Foreskin keratinocyte (primary cell): ENCODE measurements at places on chromosomes 16 and 17. TPM values are rescaled to one million over a fixed set of nuclear protein-coding genes. Genes with fewer than 3 reads are reported as not detected.

DNA sequence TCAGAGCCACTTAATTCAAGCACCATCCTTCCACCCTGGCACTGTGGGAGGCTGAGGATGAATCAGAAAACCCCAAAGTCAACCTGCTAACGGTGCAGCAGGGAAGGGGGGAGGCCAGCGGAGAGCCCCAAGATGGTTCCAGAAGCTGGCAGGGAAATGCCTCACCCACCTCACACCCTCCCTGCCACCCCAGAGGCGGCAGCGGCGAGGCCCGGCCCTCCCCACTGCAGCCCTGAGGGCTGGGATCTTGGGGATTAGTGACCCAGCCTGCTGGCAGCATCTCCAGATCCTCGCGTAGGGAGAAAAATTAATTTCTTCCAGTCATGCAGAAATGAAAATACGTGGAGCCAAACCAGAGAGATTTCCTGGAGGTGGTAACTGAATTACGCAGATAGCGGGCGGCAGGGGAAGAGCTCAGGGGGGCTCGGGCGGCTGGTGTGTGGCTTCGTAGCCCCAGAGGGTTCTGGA is 38.2 kb downstream of the CBFA2T3 start:
- no peak for DNase-seq

Gene CD300A
- polyA plus RNA-seq, result not detected in 2 replicates

DNA sequence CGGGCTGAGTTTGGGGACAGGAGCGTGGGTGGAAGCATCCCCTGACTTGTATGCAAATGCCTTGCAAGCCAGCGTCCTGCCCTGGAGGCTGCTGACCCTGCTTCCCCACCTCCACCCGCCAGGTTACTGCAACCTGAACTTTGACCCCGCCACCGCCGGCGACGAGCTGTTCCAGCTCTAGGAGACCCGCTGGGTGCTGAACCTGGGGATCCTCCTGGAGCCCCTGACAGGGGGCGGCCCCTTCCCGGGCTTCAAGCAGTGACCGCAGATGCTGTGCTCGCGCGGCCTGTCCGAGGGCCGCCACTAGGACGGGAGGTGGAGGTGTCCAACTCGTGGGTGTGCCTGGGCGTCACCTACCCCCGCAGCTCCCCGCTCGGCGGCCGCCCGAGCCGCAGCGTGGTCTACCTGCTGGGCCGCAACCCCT is 10.7 kb upstream of the SLC16A5 start:
- no peak for DNase-seq

Gene TMEM100
- 0.16 and 0.23 TPM in 2 replicates for polyA plus RNA-seq

Gene DOC2A
- polyA plus RNA-seq, result 0.32 and 0.66 TPM in 2 replicates

DNA sequence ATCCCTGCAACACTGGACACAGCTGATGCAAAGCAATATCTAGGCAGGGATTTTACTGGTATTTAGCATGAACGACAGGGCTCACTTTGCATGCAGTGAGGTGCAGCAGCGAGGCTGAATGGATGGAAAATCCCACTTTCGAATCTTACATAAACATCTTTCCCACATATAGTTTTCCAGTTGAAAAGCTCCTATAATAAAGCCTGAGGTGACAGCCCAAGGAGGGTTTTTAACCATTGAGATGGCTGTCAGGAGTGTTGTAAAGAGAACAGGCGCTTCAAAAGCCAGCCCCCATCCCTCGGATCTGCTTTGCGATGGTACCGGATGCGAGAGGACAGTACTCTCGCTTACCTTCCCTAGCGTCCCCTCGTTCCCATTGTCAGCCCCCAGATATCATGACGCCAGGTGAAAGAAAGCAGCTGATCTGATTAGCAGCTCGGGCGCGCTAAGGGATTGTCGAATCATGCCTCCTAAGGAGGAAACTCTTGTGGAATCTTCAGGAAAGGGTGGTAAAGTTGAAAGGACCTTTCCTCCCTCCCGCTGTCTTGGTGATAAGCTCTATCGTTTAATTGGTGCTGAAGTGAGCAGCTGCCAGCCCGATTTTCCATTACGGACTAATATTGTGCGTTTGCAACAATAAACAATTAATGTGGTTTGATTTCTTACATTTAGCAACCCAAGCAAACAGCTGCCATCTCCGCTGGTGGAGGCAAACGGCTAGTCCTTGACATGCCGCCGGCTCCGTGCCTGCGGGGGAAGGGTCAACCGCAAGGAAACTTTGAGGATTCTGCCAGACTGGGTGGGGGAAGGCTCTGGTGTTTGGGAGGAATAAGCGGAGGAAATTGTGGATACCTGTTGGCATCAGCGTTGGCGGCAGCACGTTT is 1.8 kb downstream of the CDH8 start:
- peak; percentile 14 for DNase-seq

- DNase-seq, result no peak
Measured at GRCh38 chr16:61421111-61421510, 615.1 kb downstream of the CDH8 start.

GRCh38 chr17:76086384-76086783 is 7.4 kb downstream of the ZACN start:
- DNase-seq, result no peak

DNA sequence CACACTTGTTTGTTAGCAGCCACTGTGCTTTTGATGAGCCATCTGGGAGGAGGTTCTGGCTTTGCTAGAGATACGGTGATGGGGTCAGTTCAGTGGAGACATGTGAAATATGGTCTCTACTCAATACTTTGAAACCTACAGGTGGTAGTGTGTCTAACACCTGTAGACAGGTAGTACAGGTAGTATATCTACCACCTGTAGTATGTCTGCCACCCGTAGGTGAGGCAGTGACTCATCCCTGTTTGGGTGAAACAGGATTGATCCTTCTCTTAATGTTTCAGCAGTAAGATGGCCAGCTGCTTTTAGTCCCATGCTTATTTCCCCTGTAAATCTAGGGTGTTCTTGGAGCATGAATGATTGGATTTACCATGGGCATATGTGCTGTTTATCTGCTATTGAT is 240.8 kb downstream of the SNX29 start:
- DNase-seq, result no peak

DNA sequence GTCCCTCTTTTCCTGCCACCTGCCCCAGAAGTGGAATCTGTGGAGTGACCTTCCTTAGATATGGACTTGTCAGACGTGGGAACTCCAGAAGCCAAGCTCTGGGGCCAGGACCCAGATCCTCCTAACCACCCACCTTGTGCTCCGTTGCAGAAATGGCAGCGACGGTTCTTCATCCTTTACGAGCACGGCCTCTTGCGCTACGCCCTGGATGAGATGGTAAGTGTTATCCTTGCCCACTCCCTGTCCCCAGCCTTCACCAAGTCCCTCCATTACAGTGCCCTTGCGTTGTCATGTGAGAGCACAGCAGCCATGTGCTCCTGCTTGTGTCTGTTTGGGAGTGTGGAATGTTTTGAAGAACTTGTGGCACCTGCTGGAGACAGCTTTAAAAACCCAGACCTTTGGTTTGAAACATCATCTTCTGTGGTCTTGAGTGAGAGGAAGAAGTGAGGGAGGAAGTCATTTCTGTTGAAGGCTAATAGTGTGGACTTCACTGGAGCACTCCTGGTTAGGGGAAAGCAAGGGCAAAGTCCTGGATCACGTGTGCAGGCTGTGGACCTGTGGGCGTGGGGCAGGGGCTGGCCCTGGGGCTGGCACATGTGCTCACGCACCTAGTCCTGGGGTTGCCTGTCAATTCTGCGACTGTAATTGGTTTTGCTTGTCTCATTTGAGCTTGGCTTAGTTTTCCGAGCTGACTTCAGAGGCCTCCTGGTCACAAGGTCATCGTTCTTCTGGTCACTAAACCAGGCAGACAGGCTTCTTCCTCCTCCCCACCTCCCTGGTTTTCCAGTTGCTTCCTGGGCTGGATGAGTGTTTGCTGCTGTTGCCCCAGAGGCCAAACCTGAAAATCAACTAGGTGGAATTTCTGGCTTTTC is 35.8 kb downstream of the MPRIP start:
- DNase-seq, result no peak

- DNase-seq, result no peak
Measured at GRCh38 chr16:58723109-58723508, 11.0 kb downstream of the GOT2 start.

GRCh38 chr17:29825604-29826003 is 104.4 kb downstream of the SSH2 start:
- no peak for DNase-seq

- DNase-seq, result peak; percentile 27
Measured at GRCh38 chr16:13866073-13866472, 53.9 kb upstream of the ERCC4 start.

DNA sequence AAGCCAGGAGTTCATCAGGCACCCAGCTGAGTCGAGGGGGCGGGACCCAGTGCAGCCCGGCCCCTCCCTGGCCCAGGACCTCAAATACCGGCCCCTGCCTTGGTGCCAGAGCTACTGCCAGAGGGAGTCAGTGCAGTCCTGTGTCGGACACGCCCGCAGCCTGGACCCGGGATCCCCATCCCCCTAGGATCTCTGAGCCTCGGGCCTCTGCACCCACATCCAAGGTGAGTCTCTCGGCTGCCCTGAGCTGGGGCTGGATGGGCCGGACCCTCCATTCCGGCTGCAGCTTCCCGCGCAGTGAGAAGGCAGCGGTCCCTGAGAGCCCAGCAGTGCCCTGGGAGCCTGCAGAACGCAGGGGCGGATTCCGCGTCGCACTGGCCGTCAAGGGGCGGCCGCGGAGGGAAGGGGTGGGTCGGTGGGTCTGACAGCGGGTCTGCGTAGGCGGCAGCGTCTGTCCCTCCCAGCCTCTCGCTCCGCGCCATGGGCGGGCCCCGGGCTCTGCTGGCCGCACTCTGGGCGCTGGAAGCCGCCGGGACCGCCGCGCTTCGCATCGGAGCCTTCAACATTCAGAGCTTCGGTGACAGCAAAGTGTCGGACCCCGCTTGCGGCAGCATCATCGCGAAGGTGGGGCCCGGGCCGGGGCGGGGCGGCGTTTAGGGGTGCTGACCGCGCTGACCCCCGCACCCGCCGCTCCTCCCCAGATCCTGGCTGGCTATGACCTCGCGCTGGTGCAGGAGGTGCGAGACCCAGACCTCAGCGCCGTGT is at the start of gene DNASE1L2:
DNASE1L2 (plus strand) TSS at position 108 of the 765 bp plus-strand sequence; CDS start at position 481, 373 bp downstream.
- DNase-seq, result no peak

DNA sequence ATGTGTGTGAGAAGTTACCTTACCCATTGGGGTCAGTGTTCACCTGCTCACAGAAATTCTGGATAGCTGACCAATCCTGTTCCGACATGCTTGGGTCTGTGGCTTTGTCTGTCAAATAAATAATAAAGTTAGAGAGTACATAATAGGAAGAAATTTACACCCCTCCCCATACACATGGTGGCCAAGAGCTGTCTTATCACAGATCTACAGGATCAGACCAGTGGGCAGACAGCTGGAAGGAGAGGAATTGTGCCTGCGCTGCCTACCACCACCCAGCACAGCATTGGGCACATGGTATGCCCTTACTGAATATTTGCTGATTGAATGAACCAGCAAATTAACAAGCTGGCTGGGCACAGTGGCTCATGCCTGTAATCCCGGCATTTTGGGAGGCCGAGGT is 14.6 kb downstream of the GGA2 start:
- DNase-seq, result no peak

DNA sequence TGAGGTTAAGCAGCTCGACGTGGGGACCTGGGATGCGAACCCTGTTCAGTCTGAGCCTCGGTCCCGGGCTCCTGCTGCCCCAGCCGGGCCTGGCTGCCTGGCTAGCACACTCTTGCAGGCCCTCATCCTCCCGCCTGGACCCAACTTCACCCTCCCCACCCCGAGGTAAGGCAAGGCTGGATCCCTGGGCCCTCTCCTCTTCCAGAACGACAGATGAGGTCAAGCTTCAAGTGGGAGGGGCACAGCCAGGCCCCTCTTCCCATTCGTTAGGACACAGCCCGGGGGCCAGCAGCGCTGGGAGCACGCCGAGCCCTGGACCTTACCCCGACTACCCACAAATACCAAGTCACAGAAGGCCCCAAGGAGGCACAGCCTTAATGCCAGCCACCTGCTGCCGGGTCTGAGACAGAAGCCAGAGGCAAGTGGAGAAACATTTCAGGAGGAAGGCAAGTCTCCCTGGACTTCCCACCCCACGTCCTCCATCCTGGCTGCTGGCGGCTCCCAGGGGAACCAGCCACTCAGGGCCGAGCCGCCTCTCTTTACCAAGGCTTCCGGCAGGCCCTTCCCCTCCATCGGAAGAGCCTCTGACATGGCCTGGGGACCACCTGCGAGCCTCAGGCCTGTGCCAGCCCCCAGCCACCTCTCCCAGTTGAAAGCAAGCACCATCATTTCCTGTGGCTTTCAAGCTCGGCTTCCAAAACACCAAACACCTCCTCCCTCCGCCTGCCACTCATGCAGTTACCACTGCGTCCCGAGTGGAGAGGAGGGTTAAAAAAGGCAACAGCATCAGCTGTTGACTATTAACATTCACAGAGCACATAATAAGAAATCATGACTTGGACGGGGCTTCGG is 59.9 kb downstream of the RPH3AL start:
- DNase-seq, result no peak

Gene KIF18B
- polyA plus RNA-seq, result 8.7 and 12.6 TPM in 2 replicates

DNA sequence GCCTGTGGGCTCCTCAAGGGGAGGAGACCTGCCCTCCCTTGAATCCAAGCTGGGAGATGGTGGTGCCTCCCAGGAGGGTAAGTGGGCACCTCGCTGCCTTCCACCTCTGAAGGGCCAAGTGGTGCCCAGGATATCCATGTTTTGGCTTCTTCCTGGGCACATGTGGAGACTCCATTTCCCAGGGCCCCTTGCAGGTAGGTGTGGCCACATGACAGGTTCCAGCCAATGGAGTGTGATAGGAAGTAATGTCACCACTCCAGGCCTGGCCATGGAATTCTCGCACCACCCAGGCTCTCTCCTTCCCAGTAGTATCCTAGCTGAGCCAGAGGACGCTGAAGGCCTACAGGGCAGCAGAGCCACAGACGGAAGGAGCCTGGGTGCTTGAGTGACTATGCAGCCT is 17.6 kb upstream of the PEMT start:
- DNase-seq, result no peak

Gene KRT39
- polyA plus RNA-seq, result not detected in 2 replicates

Gene INCA1
- polyA plus RNA-seq, result 0.35 and 0.37 TPM in 2 replicates

DNA sequence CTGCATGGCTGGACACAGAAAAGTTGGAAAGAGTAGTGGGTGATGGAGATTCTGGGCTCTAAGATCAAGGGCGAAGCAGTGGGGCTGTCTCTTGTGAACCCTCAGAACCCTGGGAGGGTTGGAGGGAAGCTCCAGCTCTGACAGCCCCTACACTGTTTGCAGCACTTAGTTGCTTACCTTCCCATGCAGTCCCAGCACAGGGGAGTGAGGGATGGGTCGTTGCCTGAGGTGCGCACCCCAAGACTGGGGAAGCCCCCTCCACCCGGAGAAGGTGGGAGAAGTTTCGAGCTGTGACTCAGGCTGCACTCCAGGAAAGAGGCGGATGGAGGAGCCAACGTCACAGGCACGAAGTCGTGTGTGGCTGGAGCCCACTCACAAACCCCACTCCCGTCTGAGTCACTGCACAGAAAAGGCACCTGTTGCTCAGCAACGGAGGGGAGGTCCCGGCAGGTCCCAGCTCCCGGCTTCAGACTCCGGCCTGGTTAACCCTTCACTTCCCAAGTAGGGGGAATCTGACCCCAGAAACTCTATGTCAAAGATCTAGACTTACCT is 60.1 kb downstream of the AIPL1 start:
- DNase-seq, result peak; percentile 23

Gene TMEM107
- 24.1 and 25.4 TPM in 2 replicates for polyA plus RNA-seq

DNA sequence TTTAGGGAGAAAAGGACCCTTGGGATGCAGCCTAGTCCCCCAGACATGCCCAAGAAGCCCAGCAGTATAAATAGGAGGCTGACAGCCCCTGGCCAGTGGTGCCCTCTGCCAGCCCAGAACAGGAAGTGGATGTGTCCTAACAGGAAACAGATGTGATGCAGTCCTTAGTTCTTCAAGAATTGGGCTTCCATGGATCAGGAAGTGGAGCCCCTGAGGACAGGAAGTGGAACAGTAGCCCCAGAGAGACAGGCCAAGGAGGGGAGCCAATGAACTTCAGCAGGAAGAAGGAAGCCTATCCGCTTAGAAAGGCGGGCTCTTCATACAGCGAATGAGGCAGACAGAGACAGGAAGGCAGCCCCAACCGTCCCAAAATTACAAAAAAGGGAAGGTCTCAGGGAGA is 7.2 kb downstream of the CTF1 start:
- no peak for DNase-seq
